ENCODE measurements at places on chromosomes 4 and X.

GRCh38 chr4:83012200-83012686 lies 1.6 kb upstream of the LIN54 start:
- DNase-seq, result peak; percentile 90

DNA sequence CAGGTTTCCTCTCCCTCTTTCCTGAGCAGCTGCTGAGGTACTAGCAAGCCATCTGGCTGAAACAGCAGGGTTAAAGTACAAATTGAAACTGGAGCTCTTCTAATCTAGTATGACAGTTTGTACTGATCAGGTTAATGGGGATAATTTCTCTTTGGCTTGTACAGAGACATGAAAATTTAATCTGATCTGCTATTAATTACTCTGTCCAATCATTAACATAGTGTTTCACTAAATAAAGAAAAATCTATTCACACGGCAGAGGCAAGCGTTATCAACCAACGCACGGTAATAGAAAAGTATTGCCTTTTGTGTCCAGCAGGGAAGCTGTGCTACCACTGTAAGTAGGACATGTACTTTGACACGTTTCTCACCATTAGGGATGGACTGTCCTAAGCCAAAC lies 71.1 kb downstream of the IGSF1 start:
- DNase-seq, result no peak

DNA sequence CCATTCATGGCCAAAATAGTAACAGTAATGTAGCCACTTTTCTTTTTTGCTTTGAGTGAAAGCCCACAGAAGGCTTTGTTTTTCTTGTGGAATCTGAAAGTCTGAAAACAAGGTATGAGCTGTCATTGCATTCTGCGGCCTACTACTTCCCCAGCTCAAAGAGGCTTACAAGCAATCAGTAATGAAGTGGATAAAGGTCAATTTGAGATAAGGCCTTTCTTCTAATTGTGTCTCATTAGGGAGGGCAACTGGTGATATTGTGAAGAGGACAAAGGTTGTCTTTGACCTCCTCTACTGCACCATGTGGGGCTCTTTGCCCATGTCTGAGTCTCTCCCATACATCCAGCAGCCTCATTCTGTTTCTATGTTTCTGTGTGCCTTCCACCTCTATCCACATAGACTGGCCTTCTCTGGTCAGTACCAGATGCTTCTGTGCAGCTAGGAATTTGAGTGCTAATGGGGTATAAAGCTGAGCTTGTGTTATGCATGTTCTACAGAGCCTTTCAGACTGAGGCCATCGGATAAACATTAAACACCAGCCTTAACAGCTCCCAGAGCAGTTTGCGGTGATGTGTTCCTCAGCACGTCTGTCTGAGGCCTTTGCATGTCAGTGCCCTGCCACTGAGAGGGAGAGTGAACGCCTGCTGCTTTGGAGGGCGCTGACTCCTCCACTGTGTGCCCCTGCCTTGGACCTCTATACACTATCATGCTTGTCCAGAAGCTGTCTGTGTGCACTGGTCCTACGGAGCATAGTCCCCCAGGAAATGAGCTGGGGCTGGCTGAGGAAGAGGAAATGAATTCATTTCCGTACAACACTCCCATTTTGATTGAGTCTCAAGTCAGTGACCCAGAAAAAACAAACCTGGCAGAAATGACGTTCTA lies 80.2 kb downstream of the SH2D1A start:
- DNase-seq, result no peak

GRCh38 chr4:147103403-147103946 lies 157.8 kb upstream of the TTC29 start:
- no peak for DNase-seq

- DNase-seq, result no peak
Measured at GRCh38 chr4:174307694-174308093, 24.0 kb downstream of the CEP44 start.

DNA sequence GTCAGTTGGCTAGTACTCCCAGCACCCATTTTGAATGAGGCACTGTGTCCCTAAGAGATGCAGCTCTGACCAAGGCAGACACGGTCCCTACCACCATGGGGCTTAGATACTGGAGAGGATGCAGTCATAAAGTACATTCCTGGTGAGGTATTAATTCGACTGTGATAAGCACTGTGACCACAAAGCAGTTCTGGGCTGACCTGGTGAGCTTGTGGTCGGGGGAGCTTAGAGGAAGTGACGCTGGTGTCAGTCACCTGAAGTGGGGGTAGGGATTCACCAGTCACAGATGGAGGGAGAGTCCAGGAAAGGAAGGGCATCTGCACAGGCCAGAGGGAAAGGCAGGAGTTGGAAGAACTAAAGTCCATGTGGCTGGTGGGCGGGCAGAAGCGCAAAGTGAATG lies 15.8 kb upstream of the CLTRN start:
- DNase-seq, result no peak

GRCh38 chr4:151940926-151941617 lies 180.3 kb upstream of the GATB start:
- no peak for DNase-seq

- DNase-seq, result no peak
Measured at GRCh38 chrX:46758163-46758955, 559 bp downstream of the SLC9A7 start.

GRCh38 chr4:3387154-3387942 lies 54.4 kb upstream of the HGFAC start:
- DNase-seq, result peak; percentile 59

- no peak for DNase-seq
Measured at GRCh38 chrX:125953814-125954213, 212.3 kb downstream of the DCAF12L2 start.

DNA sequence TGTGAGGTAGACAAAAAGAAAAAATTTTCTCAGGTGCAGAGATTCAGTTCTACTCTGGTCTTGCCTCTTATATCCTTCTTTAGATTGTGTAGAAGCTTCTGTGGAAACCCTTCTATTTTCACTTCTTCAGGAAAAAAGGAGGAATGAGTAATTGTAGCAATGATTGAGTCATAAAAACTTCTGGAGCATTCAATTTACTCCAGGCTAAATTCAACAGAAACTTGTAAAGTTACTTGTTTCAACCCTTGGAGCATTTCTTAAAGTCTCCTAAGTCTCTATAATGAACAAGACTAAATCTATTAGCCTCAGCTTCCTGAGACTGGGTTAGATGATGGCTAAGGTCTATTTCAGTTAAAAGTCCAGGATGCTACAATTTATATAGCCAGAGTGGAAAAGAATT lies 29.9 kb downstream of the BOD1L1 start:
- no peak for DNase-seq

DNA sequence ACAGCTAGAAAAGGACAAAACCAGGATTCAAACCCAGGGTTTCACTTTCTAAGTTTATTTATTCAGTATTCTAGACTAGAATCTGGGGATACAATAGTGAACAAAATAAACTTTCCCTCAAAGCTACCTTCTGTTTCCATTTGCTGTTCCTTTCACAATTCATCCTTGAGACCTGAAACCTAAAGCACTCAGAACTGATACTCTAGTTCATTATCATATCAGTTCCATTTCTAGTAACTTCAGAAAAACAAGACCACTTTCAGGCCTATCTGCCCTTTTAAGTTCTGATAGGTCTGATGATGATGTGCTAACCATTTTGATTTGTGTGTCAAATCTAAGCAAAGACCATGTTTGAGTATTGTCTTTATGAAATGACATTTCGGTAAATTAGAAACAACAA lies 7.8 kb upstream of the XK start:
- DNase-seq, result no peak

DNA sequence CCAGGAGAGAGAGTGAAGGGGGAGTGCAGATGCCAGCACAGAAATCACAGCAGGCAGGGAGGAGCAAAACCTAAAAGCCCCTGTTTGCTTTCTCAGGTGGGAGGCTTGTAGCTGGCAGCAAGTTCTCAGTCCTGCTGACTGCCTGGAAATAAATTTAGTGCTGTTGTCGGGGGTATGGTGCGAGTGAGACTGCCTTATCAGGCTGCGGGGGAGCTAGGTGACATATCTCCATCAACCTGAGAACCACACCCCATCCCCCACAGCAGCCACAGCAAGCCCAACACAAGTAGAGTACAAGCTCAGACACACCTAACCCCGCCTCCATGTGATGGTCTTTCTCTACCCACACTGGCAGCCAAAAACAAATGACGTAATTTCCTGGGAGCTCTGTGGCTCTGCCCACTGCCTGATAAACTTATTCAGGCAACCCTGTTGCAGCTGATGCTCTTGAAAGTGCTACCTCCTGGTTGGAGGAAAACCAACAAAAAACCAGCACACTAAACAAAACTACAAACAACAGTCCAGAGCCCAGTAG lies 953.4 kb upstream of the NDST4 start:
- no peak for DNase-seq

- no peak for DNase-seq
Measured at GRCh38 chr4:65831828-65832227, 161.5 kb upstream of the EPHA5 start.

DNA sequence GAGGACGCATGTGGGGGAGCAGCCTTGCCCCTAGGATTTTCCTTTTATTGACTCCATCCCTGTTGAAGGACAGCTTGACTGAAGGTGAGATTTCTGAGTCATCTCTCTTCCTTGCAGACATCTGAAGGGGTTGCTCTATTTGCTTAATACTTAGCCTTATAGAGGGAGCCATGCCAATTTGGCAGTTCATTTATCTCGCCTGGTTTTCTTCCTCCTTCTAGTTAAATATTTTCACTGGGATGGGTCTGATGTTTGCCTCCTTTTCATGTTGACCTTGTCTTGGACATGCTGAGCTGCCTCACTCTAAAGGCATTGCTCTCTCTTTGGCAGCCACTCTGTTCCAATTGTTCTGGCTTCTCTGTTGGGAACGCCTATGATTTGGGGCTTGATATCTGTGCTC lies 151.0 kb upstream of the PSAPL1 start:
- DNase-seq, result no peak

DNA sequence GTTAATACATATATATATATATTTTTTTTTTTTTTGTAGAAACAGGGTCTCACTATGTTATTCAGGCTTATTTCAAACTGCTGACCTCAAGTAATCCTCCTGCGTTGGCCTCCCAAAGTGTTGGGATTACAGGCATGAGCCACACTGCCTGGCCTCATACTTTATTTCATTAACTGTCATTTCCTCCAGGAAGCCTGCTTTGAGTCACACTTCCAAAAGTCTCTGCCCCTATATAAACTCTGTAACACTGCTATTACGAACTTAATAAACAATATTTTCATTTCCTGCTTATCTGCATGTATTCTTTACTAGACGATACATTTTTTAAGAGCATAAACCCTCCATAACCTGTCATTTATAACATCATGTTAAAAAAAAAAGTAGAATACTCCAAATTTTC lies 167.2 kb downstream of the WDFY3 start:
- no peak for DNase-seq

- DNase-seq, result no peak
Measured at GRCh38 chrX:139972629-139973624, 7.6 kb upstream of the CXorf66 start.

GRCh38 chrX:41457613-41458192 lies 10.6 kb downstream of the NYX start:
- no peak for DNase-seq

DNA sequence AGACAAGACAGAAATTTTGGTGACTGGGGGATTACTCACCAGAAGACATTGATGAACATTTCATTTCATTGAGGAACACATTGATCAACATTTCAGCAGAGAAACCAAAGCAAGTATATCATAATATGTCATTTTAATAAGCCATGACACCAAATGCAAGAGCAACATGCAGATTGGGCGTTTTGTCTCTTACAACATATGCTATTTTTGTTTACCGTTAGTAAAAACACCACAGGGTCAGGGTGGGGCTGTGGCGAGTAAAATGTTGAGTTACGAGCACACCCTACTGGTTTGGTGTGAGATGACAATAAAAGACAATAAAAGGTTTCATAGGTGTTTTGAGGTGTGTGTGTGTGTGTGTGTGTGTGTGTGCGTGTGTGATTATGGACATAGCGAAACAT lies 294.5 kb downstream of the PDGFC start:
- DNase-seq, result no peak

GRCh38 chr4:7375427-7375826 lies 59.3 kb downstream of the PSAPL1 start:
- peak; percentile 75 for DNase-seq

GRCh38 chrX:97065973-97066372 lies 182.3 kb downstream of the RPA4 start:
- no peak for DNase-seq

GRCh38 chrX:150868625-150869024 lies 29.8 kb downstream of the CD99L2 start:
- DNase-seq, result no peak

- no peak for DNase-seq
Measured at GRCh38 chrX:83658731-83659130, 150.6 kb downstream of the POU3F4 start.

DNA sequence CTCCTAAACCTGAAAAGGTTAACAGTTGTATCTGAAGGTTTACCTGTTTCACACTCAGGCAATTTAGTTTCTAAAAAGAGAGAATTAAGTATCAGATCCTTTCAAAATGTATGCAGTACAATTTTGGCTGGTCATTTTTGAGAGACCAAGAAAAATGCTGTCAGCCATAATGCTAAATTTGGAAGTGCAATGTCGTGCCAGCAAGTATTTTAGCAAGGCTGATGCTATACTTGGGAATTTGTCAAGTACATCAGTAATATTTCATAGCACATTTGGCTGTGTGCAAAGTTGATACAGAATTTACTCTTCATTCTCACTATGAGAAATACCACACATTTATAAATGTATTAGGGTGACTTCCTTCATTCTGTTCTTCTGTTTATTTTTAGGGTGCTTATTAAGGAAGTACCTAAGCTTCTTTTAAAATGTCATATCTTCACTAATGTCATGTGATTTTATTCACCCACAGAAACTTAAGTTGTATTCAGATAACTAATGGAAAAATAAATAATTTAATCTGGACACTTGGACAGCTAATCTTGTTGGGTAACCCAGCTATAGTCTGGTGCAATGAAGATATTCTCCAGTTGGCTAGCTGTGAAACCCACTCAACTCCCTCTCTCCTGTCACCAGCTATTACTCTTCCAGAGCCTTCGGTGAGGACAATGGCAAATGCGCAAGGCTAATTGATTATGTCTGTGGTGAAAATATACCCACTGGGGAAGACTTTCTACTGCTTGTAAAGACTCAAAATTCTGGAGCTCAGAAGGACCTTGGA lies 84.2 kb upstream of the TLL1 start:
- DNase-seq, result no peak

- no peak for DNase-seq
Measured at GRCh38 chr4:76252271-76252653, 741 bp downstream of the FAM47E start.

GRCh38 chr4:52600275-52600674 lies 58.8 kb downstream of the USP46 start:
- no peak for DNase-seq

GRCh38 chrX:16210061-16210460 lies 42.8 kb downstream of the MAGEB17 start:
- no peak for DNase-seq

- no peak for DNase-seq
Measured at GRCh38 chr4:186693159-186693815, 30.4 kb downstream of the FAT1 start.

- no peak for DNase-seq
Measured at GRCh38 chr4:113411496-113411938, 350.0 kb downstream of the CAMK2D start.

- no peak for DNase-seq
Measured at GRCh38 chr4:14347526-14347925, 654.8 kb upstream of the CPEB2 start.

GRCh38 chr4:121140716-121141460 lies 23.2 kb downstream of the TNIP3 start:
- no peak for DNase-seq

Measured in left lung (tissue), 14 donors.